ENCODE measurements at places on chromosomes 6 and 20. TPM values are rescaled to one million over a fixed set of nuclear protein-coding genes. Genes with fewer than 3 reads are reported as not detected.

DNA sequence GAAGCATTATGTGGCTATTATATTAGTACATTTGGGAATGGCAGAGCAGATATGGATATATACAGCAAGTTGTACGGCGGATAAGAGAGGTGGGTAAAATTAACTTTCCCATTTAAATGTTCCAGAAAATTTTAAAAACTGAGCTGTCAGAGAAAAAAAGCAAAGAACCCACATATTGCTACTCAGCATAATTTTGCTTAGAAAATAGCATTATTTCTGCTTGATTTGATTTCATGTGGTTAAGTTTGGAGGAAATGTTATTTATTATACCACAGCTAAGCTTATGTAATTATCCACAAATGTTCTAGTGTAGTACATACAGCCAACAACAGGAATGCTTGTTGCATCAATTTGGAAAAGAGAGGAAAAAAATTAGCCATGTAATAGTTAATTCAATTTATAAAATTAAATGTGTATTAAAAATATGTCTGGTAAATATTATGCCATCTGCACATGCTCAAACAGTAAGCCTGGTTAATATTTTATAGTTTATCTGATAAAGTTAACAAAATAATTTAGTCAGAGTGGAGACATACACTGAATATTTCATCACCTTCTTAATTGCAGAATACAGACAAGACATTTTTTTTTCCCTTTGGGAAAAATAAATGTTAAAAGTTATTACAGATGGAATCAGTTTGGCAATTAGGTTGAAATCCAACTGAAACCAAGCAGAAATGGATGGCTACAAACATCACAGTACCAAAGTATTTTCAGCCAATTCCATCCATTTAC, 172.1 kb upstream of the ID4 start:
- no peak overlapping the region for H3K27ac ChIP-seq
- no peaks in the 10 kb centered on the region for H3K36me3 ChIP-seq
- DNase-seq = peak; percentile 20
- H3K4me3 ChIP-seq = no peak overlapping the region
- no peaks in the 10 kb centered on the region for H3K27me3 ChIP-seq
- H3K4me1 ChIP-seq = peaks cover 10% of the 10 kb centered on the region

- no peak overlapping the region for H3K4me3 ChIP-seq
- H3K27ac ChIP-seq = no peak overlapping the region
- H3K27me3 ChIP-seq = no peaks in the 10 kb centered on the region
- no peaks in the 10 kb centered on the region for H3K36me3 ChIP-seq
- peak; percentile 50 for DNase-seq
Observed at GRCh38 chr6:37155394-37156312, 14.3 kb upstream of the PIM1 start.

- H3K27me3 ChIP-seq = no peaks in the 10 kb centered on the region
- H3K4me1 ChIP-seq = no peaks in the 10 kb centered on the region
- H3K27ac ChIP-seq = no peak overlapping the region
- DNase-seq = no peak
- H3K4me3 ChIP-seq = no peak overlapping the region
Observed at GRCh38 chr6:25691894-25692293, 39.9 kb downstream of the SCGN start.

DNA sequence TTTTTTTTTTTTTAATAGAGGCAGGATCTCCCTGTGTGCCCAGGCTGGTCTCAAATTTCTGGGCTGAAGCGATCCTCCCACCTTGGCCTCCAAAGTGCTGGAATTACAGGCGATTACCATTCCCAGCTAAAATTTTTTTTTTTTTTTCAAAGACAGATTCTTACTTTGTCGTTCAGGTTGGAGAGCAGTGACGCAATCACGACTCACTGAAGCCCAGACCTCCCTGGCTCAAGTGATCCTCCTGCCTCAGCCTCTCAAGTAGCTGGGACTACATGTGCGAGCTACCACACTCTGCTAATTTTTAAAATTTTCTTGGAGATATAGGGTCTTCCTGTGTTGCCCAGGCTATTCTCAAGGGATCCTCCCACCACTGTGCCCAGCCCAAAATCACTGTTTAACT, 58.0 kb upstream of the MYO6 start:
- H3K27ac ChIP-seq = no peak overlapping the region
- H3K36me3 ChIP-seq = peaks cover 14% of the 10 kb centered on the region
- no peaks in the 10 kb centered on the region for H3K27me3 ChIP-seq
- no peaks in the 10 kb centered on the region for H3K4me1 ChIP-seq
- DNase-seq = peak; percentile 11

CCN6 gene
- not detected for total RNA-seq

Measured in astrocyte (in vitro differentiated cells and primary cell).